ENCODE measurements at places on chromosomes 12 and 14. TPM values are rescaled to one million over a fixed set of nuclear protein-coding genes. Genes with fewer than 3 reads are reported as not detected.

GRCh38 chr14:91277546-91278382 is 33.3 kb upstream of the GPR68 start:
- DNase-seq, result no peak

DNA sequence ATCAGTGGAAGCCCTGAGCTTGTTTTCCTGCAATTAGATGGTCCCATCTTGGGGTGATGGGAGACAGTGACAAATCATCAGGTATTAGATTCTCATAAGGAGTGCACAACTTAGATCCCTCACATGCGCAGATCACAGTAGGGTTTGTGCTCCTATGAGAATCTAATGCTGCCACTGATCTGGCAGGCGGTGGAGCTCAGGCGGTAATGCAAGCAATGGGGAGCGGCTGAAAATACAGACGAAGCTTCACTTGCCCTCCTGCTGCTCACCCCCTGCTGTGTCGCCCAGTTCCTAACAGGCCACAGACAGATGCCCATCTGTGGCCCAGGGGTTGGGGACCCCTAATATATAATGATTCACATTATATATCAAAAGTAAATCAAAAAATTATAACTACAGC is 258.8 kb upstream of the USP15 start:
- DNase-seq, result no peak

TC2N gene
- 104 TPM for total RNA-seq

DNA sequence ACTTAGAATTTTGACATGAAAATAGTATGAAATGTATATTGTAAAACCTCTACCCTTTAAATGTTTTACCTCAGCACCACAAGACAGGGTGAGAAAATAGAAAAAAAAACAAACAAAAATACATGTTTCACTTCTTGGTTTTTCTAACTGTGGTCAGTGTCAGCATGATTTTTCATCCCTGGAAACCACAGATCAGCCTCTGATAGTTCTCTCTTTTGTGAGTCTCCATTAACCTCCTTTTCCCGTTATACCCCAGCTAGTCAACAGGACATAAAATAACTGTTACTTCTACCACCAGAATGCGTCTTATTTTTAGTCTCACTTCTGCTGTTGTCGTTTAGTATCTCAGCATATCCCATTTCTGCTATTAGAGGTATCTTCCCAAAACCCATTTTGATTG is 48.3 kb upstream of the KCNMB4 start:
- no peak for DNase-seq

GRCh38 chr14:92560106-92560865 is 46.7 kb downstream of the RIN3 start:
- no peak for DNase-seq

NGB gene
- total RNA-seq, result not detected

STON2 gene
- 41.3 TPM for total RNA-seq

DNA sequence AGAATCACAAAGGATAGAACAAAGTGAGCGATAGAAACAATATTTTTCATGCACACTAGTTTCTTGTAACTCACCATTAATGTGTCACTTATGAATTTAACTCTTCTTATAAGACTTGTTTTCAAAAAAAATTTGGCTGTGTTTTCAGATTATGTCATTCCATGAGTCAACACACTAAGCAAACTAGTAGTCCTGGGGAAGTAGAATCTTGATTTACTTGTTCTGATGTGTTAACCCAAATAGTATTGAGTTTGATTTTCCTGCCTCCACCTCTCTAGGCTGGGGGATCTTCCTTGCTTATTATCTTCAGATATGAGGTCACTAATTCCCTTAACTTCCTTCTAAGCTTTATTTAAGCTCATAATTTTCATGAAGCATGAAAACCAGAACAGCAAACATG is 151.0 kb upstream of the SEL1L start:
- DNase-seq, result no peak

PTPRO gene
- 1.9 TPM for total RNA-seq

DNA sequence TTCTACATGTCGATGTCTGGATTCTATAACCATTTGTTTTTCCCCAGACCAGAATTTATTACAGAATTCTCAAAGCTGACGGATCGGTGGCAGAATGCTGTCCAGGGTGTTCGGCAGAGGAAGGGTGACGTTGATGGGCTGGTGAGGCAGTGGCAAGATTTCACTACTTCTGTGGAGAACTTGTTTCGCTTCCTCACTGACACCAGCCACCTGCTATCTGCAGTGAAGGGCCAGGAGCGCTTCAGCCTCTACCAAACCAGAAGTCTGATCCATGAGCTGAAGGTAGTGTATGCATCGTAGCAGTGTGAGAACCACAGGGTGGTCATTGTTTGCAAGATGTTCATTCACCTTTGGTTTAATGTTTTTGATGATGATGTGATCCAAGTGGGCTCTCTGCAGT is 124.0 kb downstream of the ESR2 start:
- no peak for DNase-seq

AKAP3 gene
- 1.0 TPM for total RNA-seq

DNA sequence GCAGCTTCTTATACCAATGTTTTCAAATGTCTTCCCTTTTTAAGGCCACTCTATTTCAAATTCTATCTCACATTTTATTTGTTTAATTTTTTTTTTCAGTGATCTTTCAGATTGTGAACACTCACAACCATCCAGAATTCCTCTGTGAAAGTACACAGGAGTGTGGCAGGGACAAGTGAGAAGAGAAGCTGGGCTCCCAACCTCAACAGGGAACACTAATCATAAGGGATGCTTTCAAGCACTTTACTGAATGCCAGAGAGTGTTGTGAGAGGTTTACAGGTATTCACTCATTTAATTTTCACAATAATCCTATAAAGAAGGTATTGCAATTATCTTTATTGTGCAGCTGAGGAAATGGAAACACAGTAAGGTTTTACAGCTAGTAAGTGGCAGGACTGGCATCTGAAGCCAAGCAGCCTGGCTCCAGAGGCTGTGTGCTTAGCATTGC is 60.1 kb upstream of the PYGL start:
- DNase-seq, result no peak

GRCh38 chr12:66269142-66269541 is 33.2 kb upstream of the HELB start:
- no peak for DNase-seq

APOF gene
- total RNA-seq, result 0.20 TPM

DNA sequence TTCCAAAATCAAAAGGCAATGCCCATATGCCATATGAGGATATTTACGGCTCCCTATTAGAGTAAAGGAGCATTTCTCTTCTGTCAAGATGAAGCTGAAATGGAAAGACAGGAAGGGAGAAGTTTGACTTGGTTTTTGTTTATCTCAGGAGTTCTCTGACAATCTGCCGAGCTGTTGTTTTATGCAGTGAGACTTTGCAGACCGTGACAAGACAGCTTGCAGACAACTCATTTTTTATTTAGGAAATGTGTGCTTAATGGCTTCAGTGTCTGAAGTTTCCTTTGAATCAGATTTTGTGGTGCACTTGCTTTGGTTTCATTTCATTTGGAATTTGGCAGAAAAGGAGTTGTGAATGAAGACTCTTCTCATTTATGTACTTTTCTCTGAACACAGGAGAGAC is 145.4 kb downstream of the C12orf50 start:
- no peak for DNase-seq

GRCh38 chr14:89465876-89466275 is 48.8 kb upstream of the FOXN3 start:
- DNase-seq, result no peak

SMIM41 gene
- total RNA-seq, result 0.46 TPM

- DNase-seq, result no peak
Observed at GRCh38 chr14:34623506-34623905, 6.4 kb downstream of the SNX6 start.

GRCh38 chr12:92438641-92439419 is 264.0 kb upstream of the PLEKHG7 start:
- no peak for DNase-seq

DNA sequence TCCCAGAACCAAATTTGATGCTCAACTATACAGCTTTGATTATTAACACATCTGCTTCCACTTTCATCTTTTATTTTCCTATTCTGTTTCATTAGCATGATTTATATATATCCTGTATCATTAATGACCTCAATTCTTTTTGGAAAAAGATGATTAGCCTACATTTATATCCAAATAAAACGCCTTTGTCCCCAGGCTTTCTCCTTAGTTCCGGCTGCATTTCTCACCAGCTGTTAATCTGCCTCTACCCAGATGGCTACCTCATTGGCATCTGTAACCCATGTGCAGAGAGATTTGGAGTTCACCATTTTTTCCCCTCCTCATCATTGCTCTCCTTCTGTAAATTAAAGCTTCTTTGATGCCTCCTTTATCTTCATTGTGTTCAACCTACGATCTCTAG is 336.8 kb upstream of the RGS6 start:
- DNase-seq, result no peak
